ENCODE measurements at places on chromosomes 6 and 20.

- DNase-seq: no peak
Observed at GRCh38 chr6:102150549-102150948, 757.0 kb downstream of the GRIK2 start.

DNA sequence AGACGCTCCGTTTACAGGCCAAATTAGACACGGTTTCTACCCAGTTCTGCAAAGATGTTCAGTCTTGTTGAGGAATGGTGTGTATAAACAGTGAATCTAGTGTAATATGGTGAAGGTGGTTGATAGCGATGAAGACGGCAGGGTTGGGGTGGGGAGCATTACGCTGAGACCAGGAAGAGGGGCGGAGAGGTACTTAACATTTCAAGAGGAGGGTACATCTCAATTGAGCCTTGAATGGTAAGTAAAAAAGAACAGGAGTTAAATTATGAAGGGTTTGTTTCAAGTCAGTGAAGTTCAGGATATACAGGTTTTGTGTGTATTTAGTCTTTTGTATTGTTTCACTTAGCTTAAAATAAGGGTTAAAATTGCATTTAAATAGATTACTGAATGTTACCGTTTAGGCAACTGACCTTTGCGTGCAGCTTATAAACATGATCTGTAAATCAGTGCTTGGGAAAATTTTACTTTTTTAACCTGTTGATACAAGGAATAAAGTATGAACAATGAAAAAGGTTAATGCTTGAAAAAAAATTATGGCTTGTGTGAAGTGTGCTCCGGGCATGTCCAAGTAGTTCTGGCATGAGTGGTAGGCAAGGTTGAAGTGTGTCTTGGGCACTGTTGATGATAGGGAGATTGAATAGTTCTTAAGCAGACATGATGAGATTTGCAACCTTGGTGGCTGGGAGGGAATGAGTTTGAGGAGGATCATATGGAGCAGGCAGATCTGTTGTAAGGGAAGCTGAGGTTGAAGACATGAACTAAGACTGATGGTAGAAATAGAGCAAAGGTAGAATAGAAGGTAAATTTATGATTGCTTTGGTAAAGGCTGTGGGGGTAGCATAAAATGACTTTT is 842 bp downstream of the POLR1C start:
- DNase-seq: no peak

GRCh38 chr6:127918506-127919427 is 17.9 kb upstream of the THEMIS start:
- no peak for DNase-seq

DNA sequence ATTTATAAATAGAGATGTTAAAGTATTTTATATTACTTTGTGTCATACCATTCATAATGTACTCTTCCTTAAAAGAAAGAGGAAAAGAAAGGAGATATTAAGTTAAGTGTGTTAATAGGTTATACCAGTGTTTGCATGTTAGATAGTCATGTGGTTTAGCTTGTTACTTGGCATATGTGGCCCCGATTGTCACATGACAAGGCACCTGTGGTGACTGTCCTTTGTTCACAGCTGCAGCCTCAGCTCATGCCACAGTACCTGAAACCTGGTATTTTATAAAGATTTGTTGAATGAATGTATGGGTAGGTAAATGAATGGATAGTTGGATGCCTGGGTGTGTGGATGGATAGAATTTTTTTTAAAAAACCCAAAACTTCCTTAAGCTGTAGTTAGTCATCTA is 306.1 kb upstream of the FLRT3 start:
- no peak for DNase-seq

GRCh38 chr6:17725083-17725482 is 18.4 kb upstream of the NUP153 start:
- no peak for DNase-seq

- DNase-seq: no peak
Observed at GRCh38 chr20:56636716-56637115, 7.6 kb downstream of the TFAP2C start.

GRCh38 chr20:41408986-41409385 is 42.4 kb upstream of the EMILIN3 start:
- DNase-seq: no peak

DNA sequence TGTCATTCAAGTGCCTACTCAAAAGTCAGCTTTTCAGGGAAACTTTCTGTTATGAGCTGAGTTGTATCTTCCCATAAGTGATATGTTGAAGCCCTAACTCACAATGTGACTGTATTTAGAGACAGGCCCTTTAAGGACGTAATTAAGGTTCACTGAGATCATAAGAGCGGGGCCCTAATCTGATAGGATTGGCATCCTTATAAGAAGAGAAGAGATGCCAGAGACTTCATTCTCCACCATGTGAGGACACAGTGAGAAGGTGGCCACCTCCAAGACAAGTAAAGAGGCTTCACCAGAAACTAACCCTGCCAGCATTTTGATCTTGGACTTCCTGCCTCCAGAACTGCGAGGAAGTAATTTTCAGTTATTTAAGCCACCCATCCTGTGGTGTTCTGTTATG is 12.7 kb upstream of the SMLR1 start:
- no peak for DNase-seq

- no peak for DNase-seq
Observed at GRCh38 chr6:166382500-166382932, 224 bp downstream of the MPC1 start.

- no peak for DNase-seq
Observed at GRCh38 chr20:15476781-15477180, 1096.5 kb downstream of the KIF16B start.

DNA sequence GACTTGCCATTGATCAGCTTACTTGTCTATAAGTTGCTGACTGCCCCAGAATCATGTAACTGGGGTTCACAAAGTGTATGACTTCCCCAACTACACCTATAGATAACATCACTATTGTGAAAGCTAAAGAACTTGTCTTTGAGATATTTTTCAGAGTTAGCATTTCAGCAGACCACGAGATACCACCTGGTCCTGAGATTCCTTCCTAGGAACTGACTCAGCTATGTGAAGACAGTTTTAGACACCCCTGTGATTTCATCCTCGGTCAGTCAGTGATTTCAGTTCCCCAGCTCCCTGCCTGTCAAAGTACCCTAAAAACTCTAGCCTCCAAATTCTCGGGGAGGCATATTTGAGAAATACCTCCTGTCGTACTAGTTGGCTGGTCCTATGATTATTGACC is 62.4 kb downstream of the TXNDC5 start:
- DNase-seq: no peak

- no peak for DNase-seq
Observed at GRCh38 chr20:50516180-50516934, 6.2 kb downstream of the PTPN1 start.

Data from stimulated activated CD8-positive, alpha-beta memory T cell treated with anti-CD3 and anti-CD28 coated beads, Interleukin-7, amount 100 ng/mL, for 24 hours (primary cell).